ENCODE measurements at places on chromosomes 7 and 10. TPM values are rescaled to one million over a fixed set of nuclear protein-coding genes. Genes with fewer than 3 reads are reported as not detected.
A peak's percentile ranks its signal among the peaks of the same experiment; 100 is the strongest.

DNA sequence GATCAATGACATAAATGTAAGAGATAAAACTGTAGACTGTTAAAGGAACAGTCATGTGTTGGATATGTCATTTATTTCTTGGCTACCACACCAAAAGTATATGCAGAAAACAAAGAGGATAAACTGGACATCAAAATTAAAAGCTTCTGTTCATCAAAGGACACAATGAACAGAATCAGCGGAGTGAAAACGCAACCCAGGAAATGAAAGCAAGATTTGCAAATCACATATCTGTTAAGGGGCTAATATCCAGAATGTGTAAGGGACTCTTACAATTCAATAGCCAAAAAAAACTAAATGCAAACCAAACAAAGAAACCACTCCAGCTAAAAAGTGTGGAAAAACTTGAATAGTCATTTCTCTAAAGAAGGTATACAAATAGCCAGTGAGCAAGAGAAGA lies 164.3 kb downstream of the ZMYND11 start:
- DNase-seq, result no peak

- no peak for DNase-seq
Observed at GRCh38 chr7:92464515-92464914, 13.2 kb downstream of the ERVW-1 start.

- no peak for DNase-seq
Observed at GRCh38 chr10:43260911-43261577, 5.8 kb downstream of the RASGEF1A start.

DNA sequence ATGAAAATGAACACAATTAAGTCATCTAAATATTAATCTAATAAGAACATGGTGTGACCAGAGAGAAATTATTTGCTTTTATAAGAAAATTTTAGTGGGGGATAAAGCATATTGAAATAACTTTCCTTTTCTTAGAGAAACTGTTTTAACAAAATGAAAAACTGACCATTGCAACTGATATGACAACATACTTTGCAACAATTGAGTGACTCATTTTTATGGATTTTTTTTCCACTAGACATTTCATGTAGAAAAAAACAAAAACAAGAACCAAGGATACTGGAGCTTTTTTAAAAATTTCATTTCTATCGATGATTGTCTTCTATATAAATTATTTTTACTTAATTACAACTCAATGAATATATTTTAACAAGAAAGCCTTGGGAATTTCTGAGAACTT lies 90.0 kb downstream of the C1GALT1 start:
- DNase-seq, result no peak

UPK3B gene
- 0.27 TPM for total RNA-seq

DNA sequence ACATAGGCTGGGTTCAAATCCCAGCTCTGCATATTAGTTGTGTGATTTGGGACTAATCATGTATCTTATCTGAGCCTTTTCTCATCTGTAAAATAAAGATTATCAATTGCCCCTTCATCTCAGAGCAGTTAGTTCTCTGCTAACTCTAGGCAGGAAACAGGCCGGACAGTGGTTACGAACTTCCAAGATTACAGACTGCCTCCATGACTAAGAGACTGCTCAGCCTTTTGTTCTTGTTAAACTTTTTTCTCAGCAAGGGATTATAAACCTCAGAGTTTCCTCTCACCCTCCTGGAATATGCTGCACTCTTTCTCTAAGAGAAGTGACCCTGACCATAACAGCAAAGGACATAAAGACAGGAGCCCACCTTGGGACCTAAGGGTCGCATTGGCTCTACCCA lies 52.5 kb upstream of the NFKB2 start:
- no peak for DNase-seq

DNA sequence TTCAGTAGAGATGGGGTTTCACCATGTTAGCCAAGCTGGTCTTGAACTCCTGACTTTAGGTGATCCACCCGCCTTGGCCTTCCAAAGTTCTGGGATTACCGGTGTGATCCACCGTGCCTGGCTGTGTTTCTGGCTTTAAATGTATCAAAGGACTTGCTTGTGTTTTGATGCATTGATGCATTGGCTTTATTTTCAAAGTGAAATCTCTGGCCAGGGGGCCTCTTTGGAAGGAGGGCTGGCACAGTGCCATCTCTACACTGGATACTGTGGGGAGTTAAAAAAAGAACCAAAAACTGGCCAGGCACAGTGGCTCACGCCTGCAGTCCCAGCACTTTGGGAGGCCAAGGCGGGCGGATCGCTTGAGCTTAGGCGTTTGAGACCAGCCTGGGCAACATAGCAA lies 16.0 kb downstream of the MNX1 start:
- DNase-seq, result no peak

CTBP2 gene
- 31.2 TPM for total RNA-seq

- no peak for DNase-seq
Observed at GRCh38 chr10:114706458-114707055, 48.5 kb upstream of the ABLIM1 start.

DNA sequence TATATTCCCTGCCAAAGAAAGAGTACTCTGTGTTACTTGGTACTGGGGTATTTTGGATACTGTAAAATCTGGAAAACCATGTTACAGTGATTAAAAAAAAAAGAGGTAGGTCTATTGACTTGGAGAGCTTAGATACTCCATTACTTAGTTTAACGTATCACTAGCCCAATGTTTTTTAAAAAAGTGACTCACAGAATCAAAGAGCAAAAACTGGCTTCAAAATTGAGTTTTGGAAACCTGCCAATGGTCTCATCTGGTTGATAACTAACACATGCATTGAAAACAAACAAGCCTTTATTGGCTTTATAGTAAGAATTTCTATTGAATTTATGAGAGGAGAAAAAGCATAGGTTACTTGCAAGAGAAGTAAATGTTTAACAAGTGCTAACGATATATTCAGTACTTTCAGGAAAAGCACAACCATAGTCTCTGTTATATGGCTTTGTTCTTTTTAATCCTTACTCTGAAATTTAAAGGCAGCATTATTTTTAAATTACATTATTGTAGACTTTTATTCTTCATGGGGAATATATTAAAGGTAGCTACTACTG lies 563.3 kb upstream of the SORCS1 start:
- DNase-seq, result no peak

DNA sequence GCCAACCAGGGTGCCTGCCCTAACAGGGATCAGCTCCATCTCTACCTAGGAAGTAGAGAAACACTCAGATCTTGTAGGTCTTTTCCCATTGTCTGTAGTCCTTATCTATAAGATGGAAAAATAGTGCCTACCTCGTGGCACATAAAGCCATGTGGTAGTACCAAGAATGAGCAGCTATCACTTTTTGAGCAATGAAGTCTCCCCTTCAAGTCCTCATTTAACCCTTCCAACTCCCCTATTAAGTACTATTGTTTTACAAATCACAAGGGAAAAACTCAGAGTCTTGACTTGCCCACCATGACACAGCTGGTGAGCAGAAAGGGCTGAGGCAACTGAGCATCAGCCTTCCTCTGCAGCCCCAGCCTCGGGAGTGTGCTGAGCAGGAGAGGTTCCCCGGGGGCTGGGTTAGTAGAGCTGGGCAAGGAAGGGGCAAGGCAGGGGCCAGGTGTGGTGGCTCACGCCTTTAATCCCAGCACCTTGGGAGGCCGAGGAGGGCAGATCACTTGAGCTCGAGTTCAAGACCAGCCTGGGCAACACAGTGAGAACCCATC lies 3.3 kb downstream of the FRAT2 start:
- DNase-seq, result no peak

DNA sequence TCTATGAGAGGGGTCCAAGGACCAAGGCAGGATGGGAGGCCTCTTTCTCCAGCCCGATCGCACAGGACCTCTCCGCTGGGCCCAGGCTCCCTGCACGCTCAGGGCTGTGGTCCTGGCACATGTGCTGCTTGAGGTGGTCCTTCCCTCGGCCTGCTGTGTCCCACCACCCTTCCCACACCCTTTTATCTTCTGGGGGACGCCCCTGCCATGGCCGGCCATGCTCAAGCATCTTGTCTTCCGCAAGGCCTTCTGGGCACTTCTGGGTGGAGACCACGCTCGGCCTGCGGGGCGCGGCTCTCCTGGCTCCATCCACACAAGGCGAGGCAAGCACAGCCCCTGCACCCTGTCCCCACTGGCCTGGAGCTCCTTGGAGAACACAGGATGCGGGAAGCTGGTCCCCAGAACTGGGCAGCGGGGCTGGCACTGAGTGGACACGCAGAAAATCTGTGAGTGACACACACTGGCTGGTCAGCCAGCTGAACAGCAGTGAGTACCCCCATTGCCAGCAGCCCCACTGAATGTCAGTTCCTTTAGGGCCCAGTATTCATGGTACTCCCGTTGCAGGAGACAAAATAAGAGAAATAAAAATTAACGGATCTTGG lies 115.9 kb downstream of the TCERG1L start:
- peak; percentile 56 for DNase-seq

- DNase-seq, result no peak
Observed at GRCh38 chr10:131249238-131249954, 62.1 kb downstream of the TCERG1L start.

DNA sequence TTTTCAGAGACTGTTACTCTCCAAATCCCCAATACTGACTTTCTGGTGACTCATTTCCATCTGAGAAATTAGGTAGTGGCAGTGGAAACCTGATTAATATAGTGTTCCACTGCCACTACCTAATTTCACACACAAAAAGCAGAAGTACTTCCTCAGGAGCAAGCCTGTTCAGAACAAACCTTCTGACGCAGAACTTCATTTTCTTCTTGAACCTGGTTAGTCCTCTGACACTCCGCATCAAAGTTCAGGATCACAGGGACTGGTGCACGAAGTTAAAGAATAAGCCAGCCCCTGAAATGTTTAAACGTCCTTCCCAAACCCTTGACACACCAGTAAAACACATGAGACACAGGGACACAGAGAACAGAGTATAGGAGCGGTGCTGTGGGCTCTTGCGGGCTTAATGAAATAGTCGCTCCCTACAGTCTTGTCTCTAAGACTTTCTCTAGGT lies 4.4 kb downstream of the WDR91 start:
- DNase-seq, result no peak

DNAJC12 gene
- 7.2 TPM for total RNA-seq

DNA sequence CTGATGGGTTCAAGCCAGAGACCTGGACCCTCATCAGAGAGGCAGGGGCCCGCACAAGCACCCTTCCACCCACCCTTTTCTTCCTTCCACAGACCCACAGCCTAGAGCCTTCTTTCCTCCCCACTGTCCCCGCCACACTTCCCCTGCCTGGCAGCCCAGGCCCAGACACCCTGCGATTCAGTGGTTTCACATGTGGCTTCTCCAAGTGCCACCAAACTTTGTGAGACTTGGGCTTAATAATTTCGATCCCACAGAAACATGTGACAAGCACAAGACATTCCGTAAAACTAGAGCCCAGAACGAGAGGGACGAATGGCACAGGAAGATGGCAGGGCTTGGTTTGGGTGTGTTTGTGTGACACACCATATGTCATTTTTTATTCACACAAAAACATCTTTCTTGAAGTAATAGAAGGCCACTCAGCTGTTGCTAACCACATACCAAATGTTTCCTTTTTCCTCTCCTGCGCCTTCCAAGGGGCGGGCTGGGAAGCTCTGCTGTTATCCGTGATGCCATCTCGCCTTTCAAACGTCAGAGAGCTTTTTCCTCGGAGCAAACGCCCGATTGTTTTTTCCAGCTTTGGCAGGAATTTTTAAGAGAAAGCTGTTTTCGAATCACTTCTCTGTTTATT lies 162.9 kb downstream of the GRK5 start:
- no peak for DNase-seq

- DNase-seq, result no peak
Observed at GRCh38 chr7:4729266-4729665, 46.2 kb upstream of the AP5Z1 start.

DNA sequence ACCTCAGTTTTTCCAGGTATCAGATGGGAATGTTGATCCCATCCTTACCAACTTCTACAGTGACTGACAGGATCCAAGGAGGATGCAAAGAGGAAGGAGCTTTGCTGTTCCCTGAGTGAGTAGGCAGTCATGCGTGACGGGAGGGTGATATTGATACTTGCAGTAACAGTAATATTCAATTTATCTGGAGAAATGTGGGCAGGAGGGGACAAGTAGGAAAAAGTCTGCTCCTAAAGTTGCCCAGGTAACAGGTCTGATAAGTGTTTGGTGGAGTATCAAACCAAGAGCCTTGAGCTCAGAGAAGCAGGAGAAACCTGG lies 3.3 kb upstream of the ZCCHC24 start:
- no peak for DNase-seq
